ENCODE measurements at places on chromosomes 3 and 15.

GRCh38 chr3:10557781-10558373 is 52.5 kb upstream of the ATP2B2 start:
- DNase-seq, result no peak

GRCh38 chr15:52232327-52232726 is 41.1 kb upstream of the GNB5 start:
- DNase-seq, result peak; percentile 58

DNA sequence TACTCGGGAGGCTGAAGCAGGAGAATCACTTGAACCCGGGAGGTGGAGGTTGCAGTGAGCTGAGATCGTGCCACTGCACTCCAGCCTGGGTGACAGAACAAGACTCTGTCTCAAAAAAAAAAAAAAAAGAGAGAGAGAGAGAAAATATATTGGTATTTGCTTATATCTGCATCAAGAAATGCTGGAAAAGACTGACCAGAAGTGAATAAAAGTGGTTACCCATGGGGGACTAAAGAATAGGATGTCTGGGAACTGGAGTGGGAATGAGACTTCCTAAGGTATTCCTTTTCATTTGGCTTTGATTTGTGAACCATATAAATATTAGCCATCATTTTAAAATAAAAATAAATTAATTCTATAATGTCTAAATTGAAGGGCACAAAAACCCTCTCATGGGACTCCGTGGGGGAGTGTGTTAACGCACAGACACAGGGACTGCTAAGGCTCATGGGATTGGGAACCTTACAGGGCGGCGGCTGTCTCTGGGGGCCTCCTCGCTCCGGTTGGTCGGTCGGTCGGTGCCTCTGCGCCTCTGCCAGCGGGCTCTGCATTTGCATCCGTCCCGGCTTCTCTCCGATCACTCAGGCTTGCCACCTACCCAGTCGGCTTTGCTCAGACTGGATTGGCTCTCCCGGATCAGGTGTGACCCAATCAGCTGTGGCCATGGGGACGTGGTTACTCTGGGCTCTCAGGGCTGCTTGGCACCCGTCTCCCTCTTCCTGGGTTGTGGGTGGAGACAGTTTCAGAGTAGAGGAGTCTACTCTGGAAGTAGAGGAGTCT is 12.7 kb upstream of the TSPAN3 start:
- peak; percentile 95 for DNase-seq

GRCh38 chr15:33159726-33160453 is 34.6 kb downstream of the FMN1 start:
- DNase-seq, result no peak

DNA sequence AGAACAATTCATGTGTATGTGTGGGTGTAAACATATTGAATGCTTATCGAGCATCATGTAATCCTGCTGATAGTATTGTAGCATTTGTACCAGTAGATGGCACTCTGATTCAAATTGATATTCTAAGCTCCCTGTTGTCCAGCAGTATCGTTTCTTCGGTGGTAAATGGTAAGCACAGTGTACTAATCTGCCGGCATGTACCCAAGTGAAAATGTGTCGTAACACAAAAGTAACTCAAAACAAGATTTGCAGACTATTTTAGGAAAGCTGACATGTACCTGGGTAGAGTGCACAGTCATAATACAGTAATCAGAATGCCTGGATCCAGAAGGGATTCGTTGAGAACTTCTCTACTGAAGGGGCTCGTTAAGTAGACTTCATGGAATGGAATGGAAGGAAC is 31.7 kb upstream of the MNS1 start:
- DNase-seq, result peak; percentile 61

GRCh38 chr15:79089331-79089889 is 1.2 kb downstream of the RASGRF1 start:
- no peak for DNase-seq

DNA sequence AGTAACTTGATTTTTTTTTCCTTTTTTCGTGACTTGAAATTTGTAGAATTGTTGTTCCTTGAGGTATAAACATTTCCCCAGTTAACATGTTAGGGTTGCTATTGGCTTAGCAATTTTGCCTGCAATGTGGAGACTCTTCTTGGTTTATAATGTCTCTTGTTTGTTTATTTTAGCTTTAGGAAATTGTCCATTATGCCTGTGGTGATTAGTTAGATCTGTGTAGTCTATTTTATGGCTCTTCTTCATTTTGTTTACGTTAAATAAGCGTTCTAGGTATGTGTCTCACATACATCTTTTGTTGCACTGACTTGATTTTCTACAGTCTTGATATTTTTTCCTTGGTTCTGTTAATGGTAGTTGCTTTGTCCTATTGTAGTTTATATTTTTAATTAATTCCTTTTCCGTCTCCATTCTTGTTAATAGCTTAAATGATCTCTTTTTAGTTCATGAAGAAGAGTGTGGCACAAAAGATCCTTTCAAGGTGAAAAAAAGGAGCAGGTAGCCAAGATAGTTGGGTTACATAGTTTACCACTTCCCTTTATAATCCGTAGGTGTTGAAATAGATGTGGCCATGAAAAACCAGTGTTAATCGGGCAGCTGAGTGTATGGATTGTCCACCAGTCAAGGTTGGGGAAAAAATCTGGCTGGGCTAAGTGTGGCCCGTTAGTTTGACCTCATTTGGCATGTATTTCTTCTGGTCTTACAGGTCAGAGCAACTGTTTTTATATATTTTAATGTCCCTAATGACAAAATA is 12.1 kb downstream of the IQGAP1 start:
- DNase-seq, result no peak

DNA sequence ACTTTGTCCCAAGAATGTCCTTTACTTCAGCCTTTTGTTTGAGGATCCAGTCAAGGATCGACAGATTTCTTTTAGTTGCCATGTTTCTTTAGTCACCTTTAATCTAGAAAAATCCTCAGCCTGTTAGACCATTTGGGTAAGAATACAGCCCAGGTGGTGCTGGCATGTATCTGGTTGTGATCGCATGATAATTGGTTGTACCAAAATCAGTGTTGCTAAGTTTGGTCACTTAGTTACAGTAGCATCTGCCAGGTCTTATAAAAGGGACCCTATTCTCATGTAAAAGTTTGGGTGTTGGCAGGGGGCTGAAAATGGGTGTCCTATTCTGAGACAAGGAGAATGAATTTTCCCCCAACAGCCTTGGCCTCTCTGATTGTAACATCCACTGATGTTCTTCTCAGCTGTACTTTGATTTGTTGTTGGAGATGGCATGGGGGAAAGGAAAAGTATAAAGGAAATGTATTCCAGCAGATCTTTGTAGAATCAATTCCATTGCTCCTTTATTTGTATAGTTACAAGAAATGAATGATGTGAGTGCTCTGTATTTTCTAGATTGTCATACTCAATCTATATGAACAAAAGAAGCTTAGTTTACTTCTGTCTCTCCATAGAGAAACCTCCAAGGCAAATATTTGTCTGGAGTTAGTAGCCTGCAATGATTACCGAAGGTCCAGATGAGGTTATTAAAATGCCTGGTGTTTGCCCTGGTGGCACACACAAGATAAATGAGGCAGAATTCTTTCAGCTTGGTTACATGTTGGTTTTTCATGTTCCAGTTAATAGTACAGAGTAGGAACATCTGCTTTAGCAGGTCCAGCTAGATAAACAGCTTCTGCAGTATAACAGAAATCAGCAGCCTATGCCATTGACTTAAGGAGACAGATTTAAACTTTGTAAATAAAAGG is 65.7 kb downstream of the CMTM8 start:
- no peak for DNase-seq

DNA sequence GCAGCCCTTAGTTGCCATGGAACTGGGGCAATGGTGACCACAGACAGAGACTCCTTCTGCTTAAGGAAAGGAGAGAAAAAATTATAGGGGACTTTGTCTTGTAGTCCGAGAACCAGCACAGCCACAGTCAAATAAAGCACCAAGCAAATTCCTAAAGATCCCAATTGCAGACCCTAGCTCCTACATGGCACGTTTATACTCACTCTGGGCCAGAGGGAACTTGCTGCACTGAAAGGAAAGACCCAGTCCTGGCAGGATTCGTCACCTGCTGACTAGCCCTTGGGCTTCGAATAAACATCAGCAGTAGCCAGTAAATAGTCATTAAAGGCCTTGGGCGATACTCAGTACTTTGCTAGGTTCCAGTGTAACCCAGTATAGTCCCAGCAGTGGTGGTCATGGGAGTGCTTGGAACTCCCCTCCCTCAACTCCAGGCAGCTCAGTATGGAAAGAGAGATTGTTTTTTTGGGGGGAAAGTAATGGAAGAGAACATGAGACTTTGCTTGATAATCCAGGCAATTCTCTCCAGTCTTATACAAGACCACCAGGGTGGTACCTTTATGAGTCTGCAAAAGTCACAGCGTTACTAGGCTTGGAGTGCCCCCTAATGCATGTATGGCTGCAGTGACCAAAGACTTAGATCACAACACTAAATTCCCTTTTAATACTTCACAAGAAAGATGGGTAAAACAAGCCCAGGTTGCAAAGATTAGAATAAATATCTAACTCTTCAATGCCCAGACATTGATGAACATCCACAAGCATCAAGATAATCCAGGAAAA is 66.4 kb upstream of the AGTR1 start:
- DNase-seq, result no peak

DNA sequence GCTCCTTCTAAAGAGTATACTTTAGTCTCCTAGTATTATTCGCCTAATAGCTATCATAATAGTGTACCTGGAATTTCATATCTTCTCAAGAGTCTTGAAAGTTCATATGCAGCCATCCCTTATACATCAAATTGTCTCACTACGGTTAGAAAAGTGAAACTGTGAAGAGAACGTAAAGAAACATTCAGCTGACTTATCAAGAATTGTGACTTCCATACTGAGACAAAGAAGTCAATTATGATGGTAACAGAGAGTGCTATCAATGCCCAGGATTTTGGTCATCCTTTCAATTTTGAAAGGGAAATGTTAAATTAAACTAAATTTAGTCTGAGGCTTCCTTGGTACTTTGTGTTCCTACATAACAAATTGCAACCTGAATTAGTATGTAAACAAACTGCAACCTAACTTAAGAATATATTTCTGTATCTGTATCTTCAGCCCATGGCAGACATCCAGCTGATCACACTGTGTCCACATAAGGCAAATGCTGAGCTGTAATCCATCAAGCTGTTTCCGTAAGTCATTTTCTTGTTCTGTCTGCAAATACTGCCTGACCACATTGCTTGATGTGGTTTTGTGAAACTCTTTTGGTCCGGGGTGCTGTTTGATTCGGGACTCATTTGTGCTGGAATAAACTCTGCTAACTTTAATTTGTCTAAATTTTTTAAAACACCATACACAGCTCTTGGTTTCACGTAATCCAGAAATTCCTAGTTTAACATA is 469.6 kb downstream of the SI start:
- DNase-seq, result peak; percentile 5

DNA sequence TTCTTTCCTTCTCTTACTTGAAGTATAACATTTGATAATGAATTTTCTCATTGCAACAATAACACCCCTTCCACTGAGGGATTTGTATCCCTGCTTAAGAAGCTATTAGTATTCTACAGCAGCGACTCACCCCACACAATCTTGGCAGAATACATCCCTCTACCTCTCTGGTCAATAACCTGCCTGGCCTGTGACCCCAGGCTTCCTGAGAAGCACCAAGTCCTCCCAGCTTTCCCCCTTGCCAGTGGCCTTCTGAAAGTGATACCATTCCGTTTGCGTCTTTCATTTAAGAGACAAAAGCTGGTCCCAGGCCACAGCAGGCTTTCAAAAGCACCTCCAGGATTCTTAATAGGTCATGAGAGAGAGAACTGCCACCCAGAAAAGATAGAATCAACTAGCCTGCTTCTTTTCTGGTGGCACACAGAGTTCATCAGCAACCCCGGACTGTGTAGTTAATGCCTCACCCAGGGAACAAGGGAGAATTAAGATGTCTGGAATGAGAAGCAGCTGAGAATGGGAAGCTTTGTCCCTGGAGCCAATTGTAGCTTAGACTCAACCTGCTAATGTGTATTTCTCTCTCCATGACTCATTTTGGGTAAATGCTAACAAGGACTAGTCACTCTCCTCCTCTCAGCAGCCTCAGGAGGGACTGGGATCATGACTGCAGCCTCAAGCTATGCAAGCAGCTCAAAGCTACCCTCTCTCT is 101.0 kb upstream of the CPNE4 start:
- no peak for DNase-seq

DNA sequence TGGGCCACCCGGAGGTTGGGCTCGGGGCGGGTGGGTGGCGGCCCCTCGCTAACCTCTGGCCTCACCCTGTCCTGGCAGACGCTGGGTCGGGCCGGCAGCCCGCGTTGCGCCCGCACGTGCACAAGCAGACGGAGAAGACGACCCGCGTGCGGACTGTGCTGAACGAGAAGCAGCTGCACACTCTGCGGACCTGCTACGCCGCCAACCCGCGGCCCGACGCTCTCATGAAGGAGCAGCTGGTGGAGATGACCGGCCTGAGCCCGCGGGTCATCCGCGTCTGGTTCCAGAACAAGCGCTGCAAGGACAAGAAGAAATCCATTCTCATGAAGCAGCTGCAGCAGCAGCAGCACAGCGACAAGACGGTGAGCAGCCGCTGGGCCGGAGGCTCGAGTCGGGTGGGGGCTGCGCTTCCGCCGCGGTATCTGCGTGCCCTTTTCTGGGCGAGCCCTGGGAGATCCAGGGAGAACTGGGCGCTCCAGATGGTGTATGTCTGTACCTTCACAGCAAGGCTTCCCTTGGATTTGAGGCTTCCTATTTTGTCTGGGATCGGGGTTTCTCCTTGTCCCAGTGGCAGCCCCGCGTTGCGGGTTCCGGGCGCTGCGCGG is 3.7 kb downstream of the ISL2 start:
- no peak for DNase-seq

GRCh38 chr15:71463156-71463665 is 347.1 kb upstream of the NR2E3 start:
- no peak for DNase-seq

GRCh38 chr3:142931222-142931621 is 32.3 kb downstream of the PAQR9 start:
- no peak for DNase-seq

DNA sequence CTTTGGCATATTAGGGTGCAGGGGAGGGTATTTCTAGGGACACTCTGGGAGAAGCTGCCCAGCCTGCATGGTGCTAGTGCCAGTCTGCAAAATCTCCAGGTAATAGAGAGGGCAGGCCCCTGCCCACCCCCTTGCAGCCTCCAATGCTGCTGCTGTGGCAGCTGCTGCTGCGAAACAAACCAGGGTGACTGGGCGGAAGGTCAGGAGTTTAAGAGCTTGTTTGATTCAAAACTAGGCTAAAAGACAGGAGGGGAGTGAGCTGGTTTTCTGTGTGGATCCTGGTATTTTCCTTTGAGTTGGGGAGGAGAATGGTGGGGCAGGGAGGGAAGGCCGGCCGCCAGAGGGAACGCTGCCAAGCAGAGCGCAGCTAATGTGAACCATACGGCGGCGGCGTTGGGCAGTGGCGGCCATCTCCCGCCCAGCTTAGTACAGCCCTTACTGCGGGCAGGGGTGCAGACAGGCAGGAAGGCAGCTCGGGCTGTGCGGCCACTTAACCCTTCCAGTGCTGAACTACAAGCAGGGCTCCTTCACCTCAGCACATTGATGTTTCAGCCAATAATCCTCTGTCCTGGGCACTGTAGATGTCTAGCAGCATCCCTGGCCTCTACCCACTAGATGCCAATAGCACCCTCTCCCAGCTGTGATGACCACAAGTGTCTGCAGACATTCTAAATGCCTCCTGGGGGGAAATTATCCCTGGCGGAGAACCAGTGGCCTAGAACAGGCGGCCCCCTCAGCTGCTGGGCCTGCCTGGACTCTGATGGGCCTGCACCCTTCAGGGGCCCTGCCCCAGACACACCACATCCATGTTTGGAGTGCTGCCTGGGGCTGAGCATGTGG is 125.7 kb downstream of the EEFSEC start:
- DNase-seq, result peak; percentile 95

Measured in umbilical cord (tissue), 2 donors.